GM12891 (cell line): ENCODE measurements at places on chromosomes 4 and X.

DNA sequence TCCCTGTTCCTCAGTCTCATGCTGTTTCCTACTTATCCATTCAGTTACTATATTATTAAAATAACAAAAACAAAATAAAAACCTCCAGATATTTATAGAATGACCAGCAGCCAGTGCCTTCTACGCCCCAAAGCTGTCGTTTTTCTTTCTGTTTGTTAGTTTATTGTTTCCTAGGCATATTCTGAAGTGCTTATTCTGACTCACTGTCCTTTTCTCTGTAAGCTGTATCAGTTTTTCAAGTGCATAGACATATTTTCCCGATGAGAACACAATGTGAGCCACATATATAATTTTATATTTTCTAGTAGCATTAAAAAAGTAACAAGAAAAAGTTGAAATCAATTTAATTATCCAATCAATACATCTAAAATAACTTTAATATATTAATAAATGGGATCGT is 2158.6 kb upstream of the TENM3 start:
- DNase-seq: no peak

GRCh38 chrX:148562846-148563245 is 62.4 kb downstream of the AFF2 start:
- no peak for DNase-seq

- DNase-seq: no peak
Measured at GRCh38 chr4:111128327-111128726, 505.4 kb upstream of the PITX2 start.

- no peak for DNase-seq
Measured at GRCh38 chr4:81549984-81550383, 78.3 kb upstream of the RASGEF1B start.

- no peak for DNase-seq
Measured at GRCh38 chr4:134867027-134867426, 665.4 kb upstream of the PABPC4L start.

DNA sequence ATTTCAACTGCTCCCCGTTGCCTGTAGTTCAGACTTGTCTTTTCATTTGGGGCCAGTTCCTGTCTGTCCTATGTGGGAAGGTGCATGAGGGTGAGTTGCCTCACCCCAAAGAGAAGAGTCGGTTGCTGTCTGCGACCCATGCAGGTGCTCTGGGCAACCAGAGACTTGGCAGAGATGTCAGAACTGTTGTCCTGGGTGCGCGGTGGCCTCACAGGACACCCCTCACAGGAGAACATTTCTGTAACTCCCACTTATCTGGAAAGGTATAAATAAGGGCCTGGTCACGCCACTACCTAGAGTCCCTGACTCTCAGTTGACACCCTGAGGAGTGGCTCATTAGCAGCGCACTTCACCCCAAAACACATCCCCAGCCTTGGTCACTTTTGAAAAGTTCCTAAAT is 9.7 kb upstream of the NAT8L start:
- DNase-seq: no peak

GRCh38 chrX:139691843-139692505 is 16.0 kb downstream of the MCF2 start:
- DNase-seq: no peak

GRCh38 chr4:15765391-15765790 is 12.7 kb upstream of the CD38 start:
- no peak for DNase-seq

DNA sequence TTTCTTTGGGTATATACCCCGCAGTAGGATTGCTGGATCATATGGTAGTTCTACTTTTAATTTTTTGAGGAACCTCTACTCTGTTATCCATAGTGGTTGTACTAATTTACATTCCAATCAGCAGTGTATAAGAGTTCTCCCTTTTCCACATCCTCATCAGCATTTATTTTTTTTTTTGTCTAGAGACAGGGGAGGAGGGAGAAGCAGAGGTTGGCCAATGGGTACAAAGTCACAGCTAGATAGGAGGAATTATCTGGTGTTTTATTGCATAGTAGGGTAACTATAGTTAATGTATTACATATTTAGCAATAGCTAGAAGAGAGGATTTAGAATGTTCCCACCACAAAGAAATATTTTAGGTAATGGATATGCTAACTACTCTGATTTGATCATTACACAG is 107.4 kb downstream of the TSPAN7 start:
- no peak for DNase-seq

- no peak for DNase-seq
Measured at GRCh38 chrX:2631743-2632532, 59.2 kb upstream of the CD99 start.

- DNase-seq: no peak
Measured at GRCh38 chr4:1407657-1408333, 1.6 kb upstream of the NKX1-1 start.

DNA sequence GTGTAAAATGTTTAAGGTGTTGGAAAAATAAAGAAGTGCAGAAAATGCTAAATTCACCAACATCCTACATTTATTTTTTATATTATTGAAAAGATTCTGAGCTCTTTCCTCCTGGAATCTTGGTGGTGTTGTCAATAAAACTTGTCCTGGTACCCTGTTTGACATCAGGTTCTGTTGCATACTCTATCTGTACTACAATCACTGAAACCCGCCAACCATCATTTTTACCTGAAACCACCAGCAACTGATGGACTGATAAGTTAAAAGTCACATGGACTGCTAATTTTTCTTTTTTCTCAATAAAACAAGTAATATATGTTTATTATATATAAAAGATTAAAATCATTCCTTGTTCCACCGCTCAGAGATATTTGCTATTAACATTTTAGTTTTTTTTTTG is 23.4 kb downstream of the STAP1 start:
- no peak for DNase-seq

DNA sequence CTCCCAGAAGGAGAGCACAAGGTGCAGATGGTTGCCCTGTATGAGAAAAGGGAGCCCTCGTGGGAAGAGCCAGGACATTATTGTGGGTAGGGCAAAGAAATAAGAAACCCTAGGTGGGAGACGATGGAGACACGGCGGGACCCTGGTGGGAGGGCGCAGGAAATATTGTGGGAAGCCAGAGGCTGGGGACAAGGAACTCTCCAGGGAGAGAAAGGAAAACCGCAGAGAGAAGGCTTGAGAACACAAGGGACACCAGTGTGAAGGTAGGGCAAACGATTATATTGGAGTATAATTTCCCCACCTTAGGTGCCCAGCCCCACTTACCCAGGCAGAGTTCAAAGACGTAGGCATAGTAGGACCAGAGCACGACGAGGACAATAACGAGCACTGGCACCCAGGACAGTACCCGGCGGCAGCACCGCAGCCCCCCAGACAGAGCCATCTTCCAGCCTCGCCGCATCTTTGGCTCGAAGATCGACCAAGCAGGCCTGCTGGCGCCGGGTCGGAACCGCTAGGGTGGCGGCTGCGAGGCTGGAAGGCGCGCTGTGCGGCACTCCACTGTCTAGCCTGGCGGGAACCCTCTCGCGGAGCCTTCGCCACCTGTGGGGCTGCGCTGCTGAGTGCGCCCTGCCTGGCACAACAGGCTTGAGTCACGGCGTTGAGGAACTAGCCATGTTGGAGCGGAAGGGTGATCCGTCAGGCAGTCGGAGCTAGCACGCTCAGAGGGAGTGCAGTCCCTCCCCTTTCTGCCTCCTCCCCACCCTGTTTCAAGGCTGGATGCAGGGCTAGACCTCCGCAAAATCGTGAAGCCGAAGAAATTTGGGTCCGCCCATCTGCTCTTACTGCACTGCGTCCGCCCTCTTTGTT is at the start of gene ZDHHC15:
Gene ZDHHC15 (minus strand): TSS at position 473 of the 867 bp plus-strand sequence. CDS start 13 bp downstream, at position 460.
- no peak for DNase-seq

- DNase-seq: no peak
Measured at GRCh38 chr4:100738196-100739165, 220.7 kb upstream of the EMCN start.

GRCh38 chrX:55452833-55453124 is 852 bp downstream of the MAGEH1 start:
- no peak for DNase-seq

- no peak for DNase-seq
Measured at GRCh38 chrX:29466456-29466855, 748.9 kb upstream of the MAGEB2 start.
